ENCODE measurements at places on chromosomes 16 and 17.

GRCh38 chr16:369275-369865 is 968 bp downstream of the MRPL28 start:
- DNase-seq: no peak

DNA sequence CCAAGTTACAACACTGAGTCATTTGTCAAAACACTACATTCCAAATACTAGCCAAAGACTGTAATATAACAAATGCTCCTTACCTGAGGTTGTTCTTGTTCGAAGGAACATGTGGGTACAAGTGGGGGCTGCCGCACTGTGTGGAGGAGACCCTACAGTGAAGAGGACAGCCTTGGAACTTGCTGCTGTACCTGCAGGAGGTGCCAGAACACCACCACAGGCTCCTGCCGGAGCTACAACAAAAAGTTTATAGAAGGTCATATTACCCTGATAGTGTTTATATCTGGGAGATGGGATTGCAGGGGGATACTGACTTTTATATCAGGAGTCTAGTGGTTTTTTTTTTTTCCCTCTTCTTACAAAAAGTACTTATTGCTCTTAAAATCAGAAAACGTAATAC is 37.8 kb upstream of the ALDH3A1 start:
- DNase-seq: no peak

- DNase-seq: no peak
Observed at GRCh38 chr17:82477934-82478333, 19.4 kb downstream of the NARF start.

DNA sequence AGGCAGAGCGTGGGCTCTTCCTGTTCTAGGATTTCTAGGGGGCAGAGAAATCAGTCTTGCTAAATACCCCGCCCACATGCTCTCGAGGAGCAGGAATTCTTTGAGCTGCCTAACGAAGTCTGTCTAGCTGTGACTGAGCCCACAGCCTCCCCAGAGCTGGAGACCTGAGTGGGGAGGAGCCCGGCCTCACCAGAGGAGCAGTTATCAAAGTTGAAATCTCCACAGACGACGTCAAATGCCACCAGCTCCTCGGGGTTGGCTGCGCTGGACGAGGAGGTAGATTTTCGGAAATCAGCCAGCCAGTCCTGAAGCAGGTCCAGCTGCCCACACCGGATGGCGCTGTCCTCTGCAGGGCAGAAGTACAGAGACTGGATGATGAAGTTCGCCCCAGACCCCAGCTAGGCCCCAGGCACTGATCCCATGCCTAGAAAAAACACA is 53.8 kb downstream of the PRMT7 start:
- DNase-seq: no peak
